ENCODE measurements at places on chromosomes 5 and 9.

DNA sequence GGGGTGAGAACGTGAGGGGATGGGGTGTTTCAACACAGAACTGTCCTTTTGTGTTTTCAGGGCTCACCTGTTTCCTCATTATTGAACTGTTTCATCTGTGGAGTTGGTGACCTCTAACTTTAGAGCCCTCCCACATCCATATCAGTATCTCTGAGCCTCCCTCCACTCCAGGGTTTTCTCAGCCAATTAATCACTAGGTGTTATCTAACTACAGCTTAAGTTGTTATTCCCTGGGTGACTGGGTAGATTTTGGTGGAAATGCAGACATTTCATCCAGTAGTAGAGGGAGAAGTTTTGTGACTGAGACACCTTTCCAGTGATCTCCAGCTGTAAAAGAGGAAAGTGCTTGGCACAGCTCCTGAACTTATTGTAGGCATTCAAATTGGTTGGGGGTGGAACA lies 23.7 kb downstream of the PPP3R2 start:
- DNase-seq: no peak

GRCh38 chr9:98992885-98993569 lies 49.3 kb downstream of the COL15A1 start:
- no peak for DNase-seq

GRCh38 chr5:7330256-7330655 lies 65.7 kb upstream of the ADCY2 start:
- DNase-seq: no peak

DNA sequence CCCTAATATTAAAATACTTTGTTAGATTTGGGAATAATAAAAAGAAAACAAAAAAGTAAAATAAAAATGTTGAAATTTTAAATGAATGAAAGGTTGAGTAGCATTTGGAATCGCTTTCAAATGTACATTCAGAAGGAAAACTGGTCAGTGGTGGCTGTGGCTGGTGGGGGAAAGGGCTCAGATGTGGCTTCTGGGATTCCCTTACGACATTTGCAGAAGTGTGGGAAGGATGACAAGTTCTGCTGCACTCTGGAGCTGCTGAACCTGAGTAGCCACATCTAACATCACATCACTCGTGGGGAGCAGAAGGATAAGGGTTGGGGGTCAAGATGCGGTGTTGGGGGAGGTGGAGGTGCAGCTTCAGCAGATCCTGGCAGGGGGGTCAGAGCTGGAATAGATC lies 25.6 kb upstream of the CAST start:
- no peak for DNase-seq

DNA sequence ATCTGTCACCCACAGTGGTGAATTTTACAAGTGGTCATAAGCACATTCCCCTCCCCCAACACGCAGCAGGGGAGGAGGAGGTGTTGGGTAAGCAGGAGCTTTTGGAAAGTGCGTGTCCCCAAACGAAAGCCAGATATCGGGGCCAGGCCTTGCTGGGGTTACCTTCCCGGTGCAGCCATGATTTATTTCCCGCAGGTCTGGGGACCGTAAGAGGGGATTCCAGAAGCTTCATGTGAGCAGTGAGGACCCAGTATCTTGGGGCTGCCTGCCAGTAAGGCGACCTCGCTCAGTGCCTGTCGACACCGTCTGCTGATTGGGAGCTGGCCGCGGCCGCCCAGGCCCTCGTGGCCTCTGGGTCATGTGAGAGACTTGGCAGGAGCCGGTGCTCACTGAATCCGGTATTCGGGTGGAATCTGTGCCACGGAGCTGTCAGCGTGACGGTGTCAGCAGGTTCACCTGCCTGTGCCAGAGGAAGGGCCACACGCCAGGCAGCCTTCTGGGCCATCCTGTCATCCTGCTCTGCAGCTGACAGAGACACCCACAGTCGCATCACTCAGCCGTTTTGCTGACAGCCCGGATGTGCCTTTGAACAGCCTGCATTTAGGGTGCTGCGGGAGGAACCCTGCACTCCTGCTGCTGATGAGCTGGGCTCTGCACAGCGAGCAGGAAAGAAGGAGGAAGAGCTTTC lies 37.3 kb downstream of the SEC61B start:
- DNase-seq: no peak

GRCh38 chr5:145934276-145934675 lies 2.1 kb upstream of the SH3RF2 start:
- no peak for DNase-seq

DNA sequence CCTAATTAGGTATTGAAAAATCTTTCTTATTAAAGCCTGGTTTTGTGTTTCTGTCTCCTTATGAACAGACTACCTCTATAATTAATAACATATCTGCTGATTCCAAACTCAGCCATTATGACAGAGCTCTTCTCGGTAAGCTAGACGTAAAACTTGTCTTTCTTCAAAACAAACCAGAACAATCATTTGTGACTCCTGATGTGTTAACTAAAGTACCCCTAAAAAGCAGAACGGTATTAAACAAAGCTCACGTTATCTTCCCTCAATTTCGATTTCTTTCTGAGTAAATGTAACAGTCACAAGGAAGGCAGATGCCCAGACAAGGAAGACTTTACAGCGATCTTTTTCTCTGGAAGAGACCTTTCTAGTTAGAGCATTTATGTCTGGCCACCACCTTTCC lies 1.8 kb downstream of the SEMA5A start:
- no peak for DNase-seq

DNA sequence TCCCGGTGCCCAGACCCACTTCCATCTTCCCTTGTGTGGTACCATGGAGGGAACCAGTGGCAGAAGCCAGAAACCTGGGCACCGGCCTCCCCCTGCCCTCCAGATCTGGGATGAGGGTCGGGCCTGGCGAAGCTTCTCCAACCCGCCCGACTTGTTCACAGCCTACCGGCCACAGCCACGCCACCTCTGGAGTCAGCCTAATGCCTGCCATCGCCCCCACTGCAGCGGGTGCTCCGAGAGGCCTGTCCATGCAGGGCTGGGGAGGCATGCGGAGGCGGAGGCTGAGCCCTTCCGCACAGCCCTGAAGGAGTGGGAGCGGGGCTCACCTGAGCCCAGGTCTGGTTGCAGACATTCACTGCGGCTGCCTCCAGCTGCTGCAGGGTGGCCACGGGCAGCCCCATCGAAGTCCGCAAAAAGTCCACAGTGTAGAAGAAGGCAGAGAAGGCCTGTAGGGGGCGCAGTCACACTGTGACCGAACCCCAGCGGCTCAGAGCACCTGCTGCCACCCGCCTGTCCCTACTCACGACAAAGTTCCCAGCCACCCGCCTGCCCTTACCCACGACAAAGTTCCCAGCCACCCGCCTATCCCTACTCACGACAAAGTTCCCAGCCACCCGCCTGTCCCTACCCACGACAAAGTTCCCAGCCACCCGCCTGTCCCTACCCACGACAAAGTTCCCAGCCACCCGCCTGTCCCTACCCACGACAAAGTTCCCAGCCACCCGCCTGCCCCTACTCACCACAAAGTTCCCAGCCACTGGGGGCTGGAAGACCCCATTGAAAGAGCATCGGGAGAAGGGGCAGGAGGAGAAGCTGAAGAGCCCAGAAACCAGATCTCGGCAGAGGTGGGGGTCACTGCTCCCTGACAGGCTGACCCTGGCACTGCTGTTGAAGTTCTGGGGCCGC lies 3.8 kb upstream of the NPDC1 start:
- no peak for DNase-seq

DNA sequence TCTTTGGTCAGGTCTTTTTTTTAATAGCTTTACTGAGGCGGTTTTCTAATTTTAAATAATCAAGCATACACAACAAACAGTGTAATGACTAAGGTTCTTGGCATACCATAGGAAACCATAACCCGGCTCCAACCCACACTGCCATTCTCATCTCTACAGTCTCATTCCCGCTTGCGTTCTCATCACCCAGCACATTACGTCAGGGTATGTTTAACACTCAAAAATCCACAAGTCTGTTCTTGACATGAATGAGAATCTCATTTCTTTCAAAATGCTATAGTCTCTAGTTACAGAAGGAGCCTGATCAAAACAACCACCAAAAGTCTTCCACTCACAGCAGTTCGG lies 505 bp downstream of the C5orf34 start:
- no peak for DNase-seq

DNA sequence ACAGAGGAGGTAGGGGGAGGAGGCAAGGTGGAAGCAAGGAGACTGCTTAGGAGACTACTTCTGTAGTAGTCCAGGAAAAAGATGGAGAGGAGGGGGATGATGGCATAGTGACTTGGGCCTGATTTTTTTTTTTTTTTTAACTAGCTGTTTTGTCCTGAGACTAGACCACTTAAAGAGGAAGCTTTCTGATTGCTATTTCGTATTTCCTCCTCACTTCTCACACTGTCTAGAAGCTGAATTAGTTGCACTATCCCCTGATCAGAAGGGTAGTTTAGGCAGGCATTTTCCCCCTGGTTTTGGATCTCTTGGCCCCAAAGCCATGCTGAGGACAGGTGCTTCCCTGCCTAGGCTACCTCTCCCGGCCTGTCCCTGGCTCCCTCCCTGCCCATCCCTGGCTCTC lies 14.9 kb downstream of the LARP1 start:
- DNase-seq: no peak

GRCh38 chr5:180347702-180348101 lies 5.4 kb downstream of the GFPT2 start:
- DNase-seq: no peak

DNA sequence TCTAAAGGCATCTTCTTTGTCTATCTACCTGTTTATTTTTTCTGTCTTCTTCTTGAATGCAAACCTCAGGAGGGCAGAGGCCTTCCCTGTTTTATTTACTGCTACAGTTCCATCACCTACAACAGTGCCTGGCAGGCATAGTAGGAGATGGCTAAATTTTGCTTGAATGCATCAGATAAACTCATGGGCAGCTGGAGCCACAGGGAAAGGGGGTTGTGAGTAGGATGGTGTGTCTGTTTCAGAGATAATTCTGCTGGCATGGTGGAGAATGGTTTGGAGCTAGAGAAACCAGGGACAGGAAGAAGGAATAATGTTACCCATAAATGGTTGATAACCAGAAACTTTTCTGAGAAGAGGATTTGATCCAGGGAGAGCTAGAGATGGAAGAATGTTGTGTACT lies 189.8 kb upstream of the BRINP1 start:
- DNase-seq: no peak

DNA sequence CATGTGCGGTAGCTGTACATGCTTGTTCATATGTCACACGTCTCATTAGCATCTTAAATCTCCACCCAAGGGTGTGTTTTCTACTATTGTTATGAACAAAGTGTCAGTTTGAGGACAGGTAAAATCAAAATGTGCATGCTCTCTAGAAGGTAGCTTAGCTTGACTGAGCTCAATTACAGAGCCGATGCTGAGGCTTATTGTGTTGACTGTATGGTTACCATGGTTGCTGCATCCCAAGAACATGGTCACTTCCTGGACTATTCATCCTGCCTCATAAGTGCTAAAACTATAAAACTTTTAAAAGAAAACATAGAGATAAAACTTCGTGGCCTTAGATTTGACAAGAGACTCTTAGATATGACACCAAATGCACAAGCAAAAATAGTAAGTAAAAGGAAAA lies 426.1 kb upstream of the CTNND2 start:
- no peak for DNase-seq

- DNase-seq: no peak
Observed at GRCh38 chr5:146466521-146467349, 19.6 kb downstream of the TCERG1 start.

DNA sequence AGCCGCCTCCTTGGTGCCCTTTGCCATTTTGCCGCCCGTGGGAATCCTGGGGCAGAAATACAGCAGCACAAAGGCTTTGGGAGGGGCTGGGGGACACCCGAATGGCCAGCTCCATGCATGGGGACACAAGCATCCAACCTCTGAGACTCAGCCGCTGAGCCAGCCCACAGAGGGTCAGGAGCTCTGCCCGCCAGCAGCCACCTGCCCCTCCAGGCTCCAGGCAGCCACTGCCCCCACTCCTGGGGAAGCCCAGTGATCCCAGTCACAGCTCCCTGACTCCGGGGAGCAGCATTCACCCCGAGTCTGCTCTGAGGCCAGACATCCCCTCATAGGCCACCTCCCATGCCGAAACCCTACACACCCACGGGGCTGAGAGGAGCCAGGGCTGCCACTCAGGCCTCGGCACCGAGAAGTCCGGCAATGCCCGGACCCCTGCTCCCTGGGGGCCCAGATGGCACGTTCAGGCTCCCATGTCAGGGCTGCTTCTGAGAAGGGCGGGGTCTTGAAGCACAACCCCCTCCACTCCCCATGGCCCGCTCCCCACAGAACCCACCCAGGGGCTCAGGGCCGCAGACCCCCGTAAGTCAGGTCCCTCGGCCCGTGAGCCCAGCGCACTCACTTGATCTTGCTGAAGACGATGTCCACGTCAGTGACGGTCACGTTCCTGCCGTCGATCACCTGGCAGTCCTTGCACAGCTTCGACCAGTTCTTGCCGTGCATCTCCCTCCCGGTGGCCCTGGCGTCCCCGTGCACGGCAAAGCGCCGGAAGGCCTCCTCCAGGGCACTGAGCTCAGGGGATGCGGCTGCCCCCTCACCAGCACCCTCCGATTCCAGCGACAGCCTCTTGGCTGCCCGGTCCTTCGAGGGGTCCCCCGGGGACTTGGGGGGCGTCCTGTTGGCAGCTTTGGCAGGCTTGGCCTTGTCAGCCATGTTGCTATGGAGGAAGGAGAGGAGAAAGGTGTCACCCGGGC lies 15.7 kb downstream of the TPPP start:
- no peak for DNase-seq

- no peak for DNase-seq
Observed at GRCh38 chr5:122175852-122176251, 46.5 kb downstream of the ZNF474 start.

GRCh38 chr9:33102551-33103210 lies 26.2 kb upstream of the SMU1 start:
- no peak for DNase-seq

GRCh38 chr5:131068893-131069643 lies 96.0 kb downstream of the HINT1 start:
- DNase-seq: no peak

DNA sequence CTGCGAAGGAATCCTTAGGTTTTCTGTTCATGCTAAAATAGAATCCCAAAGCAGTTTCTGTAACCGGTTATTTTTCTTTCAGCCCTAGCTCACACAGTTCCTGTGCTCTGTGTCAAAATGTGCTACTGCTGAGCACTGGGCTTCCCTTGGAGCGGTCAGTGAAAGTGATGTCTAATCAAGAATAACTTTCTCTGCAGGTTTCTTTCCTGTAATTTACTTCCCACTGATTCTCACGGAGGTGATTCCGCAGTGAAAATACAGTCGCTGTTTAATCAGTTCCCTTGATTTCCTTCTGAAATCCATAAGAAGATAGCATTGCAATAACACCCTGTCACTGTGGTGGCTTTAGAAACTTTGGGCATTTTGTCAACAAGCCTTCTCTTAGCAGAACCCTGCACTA lies 112.0 kb upstream of the ISL1 start:
- DNase-seq: no peak

- DNase-seq: no peak
Observed at GRCh38 chr9:112132356-112132755, 42.7 kb downstream of the SUSD1 start.

Measured in T1000 (cell line).